Type B pancreatic cell (in vitro differentiated cells): ENCODE measurements at places on chromosomes 7 and 10. TPM values are rescaled to one million over a fixed set of nuclear protein-coding genes. Genes with fewer than 3 reads are reported as not detected.

- DNase-seq = no peak
Observed at GRCh38 chr7:24024276-24025068, 259.5 kb upstream of the NPY start.

DNA sequence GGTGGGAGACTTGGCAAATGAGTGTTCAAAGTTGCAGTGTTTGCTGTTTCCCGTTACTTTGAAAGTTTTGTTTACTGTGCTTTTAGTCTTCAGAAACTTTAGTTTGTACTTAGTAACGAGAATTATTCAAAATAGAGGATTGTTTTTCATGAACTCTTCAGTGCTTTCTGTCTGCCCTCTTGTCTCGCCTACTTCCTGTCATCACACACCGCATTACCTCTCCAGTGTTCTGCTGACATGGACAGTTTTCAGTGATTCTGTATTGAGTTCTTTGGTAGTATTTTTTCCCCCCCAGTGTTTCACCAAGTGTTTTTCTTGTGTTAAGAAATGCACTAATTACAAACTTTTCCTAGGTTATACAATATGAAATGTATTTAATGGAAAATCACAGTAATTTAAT is 207.0 kb downstream of the MLLT10 start:
- DNase-seq = no peak

DNA sequence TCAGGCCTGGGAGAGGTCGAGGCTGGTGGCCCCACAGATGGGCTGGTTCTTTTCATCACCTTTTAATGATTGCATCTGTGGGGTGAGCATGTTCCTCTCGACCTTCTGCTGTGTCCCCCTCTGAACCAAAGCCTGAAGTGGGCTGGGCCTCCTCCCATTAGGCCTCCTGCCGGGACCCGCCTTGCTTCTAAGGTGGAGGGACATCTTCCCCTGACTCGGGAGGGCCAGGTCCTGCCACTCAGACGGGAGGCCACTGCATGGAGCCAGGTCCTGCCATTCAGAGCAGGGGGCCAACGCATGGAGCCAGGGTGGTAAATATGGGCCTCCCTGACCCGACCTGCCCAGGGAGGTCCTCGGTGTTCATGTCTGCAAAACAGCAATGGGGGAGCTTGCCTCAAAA is 188.4 kb downstream of the EBF3 start:
- DNase-seq = peak; percentile 64

- DNase-seq = no peak
Observed at GRCh38 chr7:117667456-117667855, 187.6 kb downstream of the CFTR start.

TEX36 gene
- not detected in 2 replicates for total RNA-seq

TMEM270 gene
- total RNA-seq = 0.57 TPM in 1 of 2 replicates, not detected in the other

GNAT3 gene
- 0.70 and 0.81 TPM in 2 replicates for total RNA-seq

- DNase-seq = no peak
Observed at GRCh38 chr7:87128861-87129267, 23.4 kb upstream of the DMTF1 start.

DNA sequence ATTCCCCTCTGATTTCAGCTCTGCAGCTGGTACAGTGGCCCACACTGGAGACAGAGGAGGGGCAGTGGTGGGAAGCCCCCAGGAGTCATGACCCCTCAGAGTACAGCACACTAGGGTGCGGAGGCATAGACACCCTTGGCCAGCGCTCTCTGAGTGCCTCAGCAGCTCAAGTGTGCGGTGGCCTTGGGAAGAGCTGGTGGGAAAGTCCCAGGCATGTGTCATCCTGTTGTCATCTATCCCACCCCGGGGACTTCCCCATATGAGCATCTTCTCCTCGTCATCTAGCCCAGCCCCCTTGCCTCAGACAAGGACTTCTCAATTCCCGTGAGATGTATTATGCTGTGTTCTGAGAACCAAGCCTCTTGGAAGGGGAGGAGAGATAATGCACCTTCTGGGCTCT is 15.6 kb upstream of the PPIF start:
- DNase-seq = no peak

DNA sequence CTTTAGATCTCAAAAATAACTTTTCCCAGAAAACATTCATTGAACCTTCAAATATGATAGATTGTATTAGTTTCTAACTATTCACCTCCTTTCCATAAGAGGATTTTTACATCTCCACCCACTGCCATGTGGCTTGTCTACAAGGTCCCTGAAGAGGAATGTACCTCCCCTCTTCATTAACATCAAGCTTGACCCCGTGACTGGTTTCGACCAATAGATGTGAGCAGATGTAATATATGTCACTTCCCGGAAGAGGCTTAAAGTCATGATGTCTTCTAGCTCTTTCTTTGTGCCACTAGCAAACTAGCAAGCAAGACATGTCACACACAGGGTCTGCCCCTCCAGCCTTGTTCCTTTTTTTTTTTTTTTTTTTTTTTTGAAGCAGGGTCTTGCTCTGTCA is 6.9 kb downstream of the BAZ1B start:
- no peak for DNase-seq

DNA sequence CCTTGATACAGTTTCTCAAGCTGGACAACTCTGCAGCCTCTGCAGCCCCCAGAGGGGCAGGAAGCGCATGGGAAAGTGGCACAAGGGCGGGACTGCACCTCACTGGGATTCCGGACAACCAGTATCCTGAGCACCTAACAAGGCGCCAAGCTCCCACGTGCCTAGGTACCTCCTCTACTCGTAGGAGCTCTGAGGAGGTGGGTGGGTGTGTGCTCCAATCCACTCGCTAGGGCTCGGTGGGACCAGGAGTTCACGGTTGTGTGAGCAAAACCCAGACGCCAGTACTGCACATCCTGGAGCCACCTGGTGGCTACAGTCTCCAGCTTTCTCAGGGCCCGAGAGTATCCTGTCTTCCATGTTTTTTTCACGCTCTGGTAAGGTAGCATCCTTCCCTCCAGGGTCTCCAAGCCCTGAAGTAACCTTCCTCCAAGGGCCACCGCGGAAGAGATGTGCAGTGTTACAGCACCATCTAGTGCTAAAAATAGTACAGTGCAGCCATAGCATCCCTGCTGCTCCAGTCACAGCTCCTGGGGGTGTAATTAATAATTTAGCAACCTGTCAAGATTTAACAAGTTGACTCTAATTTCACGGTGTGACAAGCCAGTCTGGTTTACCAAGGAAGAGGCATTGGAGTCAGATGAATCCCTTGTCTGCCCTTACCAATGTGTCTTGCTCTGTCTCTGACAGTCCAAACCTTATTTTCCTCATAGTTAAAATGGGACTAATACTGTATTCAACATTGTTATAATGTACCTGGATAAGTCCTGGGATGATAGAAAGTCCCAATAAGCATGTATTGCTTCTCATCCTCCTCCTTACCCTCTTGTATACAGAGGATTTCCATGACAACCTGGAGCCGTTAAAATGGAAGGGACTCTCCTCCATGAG is 70.4 kb downstream of the HERPUD2 start:
- DNase-seq = no peak

STEAP1B gene
- 2.0 TPM in 1 of 2 replicates, not detected in the other for total RNA-seq

FBXO24 gene
- 0.76 and 0.77 TPM in 2 replicates for total RNA-seq

OR2F2 gene
- not detected in 2 replicates for total RNA-seq

APBB1IP gene
- 0.12 and 0.48 TPM in 2 replicates for total RNA-seq

DNA sequence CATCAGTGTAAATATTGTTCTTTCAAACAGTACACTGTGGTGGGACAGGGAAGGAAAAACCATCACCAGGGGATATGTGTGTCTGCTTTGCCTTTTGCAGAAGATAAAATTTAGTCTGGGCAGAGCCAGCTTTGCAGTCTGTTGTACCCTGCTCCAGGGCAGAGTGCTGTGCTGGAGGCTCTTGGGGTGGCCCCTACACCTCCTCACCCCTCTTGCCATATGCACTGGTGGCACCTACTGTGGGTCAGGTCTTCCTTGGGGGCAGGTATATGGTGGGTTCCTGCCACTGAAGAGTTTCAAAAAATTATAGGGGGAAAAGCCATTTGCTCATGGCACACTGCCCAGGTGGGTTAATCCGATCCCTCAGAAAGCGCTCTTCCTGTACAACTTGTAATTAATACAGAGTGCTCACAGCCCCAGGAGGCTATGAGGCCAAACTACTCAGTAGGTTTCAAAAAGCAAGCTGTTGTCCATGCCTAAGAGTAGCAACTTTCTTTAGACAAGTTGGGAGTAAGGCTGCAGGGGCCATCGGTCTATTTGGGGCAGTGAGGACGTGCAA is 112.7 kb upstream of the BMPER start:
- DNase-seq = no peak

CRHR2 gene
- total RNA-seq = 0.21 and 0.27 TPM in 2 replicates

FEZF1 gene
- 0.67 TPM in 1 of 2 replicates, not detected in the other for total RNA-seq

- no peak for DNase-seq
Observed at GRCh38 chr7:132655131-132655727, 79.0 kb upstream of the PLXNA4 start.

FAM237B gene
- not detected in 2 replicates for total RNA-seq

- no peak for DNase-seq
Observed at GRCh38 chr7:139360948-139361307, 1.2 kb downstream of the LUC7L2 start.

DNA sequence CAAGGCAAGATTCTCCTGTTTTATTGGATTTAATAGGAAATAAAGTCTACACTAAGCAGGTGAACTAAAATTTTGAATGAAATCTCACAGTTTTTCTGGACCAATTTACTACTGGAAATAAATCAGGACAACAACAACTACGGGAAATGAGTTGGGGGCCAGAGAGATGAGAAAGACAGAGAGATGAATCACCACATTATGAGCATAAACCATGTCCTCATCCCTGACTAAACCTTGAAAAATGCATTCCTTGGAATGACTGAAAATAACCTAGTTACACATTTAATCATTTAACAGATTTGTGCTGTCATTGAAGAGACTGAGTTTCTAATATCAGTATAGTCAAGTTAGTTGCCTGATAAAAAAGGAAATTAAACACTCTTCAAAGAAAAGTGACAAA is 608.4 kb upstream of the KCND2 start:
- DNase-seq = no peak

GRCh38 chr10:33566001-33566400 is 231.5 kb upstream of the NRP1 start:
- no peak for DNase-seq

EPHA1 gene
- total RNA-seq = 18.0 and 40.1 TPM in 2 replicates
